ENCODE measurements at places on chromosomes 12 and 14. TPM values are rescaled to one million over a fixed set of nuclear protein-coding genes. Genes with fewer than 3 reads are reported as not detected.

DNA sequence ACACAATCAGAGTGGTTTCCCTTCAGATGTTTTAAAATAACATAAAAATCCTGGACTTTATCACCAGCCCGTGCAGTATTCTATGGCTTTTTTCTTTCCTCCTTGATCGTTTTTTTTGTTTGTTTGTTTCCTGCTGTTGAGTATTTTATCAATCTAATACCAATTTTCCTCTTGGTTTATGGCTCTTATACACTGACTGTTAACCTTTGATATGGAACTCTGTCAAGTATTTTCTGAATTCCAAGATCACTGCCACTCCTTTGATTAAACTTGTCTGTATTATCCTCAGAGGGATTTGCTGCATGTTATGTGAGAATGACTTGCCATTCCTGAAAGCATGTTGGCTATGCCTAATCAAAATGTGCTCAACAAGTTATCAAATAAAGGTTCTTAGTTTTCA is 88.4 kb downstream of the PELI2 start:
- no peaks in the 10 kb centered on the region for H3K4me1 ChIP-seq
- peaks cover 71% of the 10 kb centered on the region for H3K27me3 ChIP-seq
- H3K36me3 ChIP-seq = no peaks in the 10 kb centered on the region
- no peak overlapping the region for H3K27ac ChIP-seq

DNA sequence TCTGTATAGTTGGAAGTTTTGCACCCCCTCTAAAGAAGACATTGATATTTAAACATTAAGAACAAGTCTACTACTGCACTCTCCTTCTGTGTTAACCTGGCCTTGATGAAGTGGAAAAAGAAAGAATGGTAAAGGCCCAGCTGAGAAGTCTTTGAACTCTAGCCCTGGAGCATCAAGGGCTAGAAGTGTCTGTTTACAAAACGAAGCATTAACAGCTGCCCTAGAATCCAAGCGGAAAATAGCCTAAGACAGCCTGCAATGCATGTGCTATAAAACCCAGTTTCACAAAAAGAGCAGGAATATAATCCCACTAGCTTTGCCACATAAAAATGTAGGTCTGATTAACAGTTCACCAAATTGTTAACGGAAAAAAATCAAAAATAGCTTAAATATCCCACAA is 60.5 kb downstream of the NUMB start:
- H3K4me3 ChIP-seq = no peak overlapping the region
- no peak overlapping the region for H3K27ac ChIP-seq
- H3K4me1 ChIP-seq = peaks cover 5% of the 10 kb centered on the region
- H3K27me3 ChIP-seq = no peaks in the 10 kb centered on the region

GRCh38 chr12:31724557-31724956 is 4.3 kb downstream of the AMN1 start:
- no peak overlapping the region for H3K4me3 ChIP-seq
- H3K4me1 ChIP-seq = peaks cover 8% of the 10 kb centered on the region
- no peak overlapping the region for H3K27ac ChIP-seq

DNA sequence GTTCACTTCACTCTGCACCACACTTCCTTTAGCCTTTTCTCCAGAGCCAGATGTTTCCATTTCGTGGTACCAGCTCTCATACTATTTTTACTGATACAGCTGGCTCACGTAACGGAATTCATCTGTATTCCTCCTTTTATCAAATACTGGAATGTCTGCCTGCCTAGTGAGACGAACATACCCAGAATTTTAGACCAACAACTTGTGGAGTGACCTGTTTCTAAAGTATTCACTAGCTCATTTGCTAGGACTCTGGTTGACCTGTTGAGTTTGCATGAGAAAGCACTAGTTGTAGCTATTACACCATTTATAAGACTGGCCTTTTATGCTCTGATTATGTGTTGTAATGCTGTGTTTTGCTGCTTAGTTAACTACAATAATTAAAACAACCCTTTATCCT is 22.6 kb downstream of the KCNA5 start:
- no peak overlapping the region for H3K4me3 ChIP-seq
- DNase-seq = no peak
- no peak overlapping the region for H3K27ac ChIP-seq
- no peaks in the 10 kb centered on the region for H3K27me3 ChIP-seq
- no peaks in the 10 kb centered on the region for H3K36me3 ChIP-seq

DNA sequence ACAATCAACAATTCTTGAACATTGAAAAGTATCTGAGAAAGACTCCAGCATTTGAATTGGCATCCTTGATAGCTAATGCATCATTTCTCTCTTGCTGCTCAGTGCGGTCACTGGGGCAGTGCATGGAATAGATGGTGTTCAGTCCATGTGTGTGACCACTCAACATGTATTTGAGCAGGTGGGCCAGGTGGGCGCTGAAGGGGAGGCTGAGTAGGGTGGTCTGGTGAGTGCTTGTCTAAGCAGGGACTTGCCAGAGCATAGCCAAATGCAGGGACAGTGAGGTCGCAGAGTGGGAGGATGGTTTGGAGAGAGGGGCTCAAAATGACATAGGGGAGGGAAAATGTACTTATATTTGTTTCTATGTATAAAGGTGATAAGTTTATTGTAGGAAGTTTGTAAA is 409.0 kb downstream of the TMEM121 start:
- no peaks in the 10 kb centered on the region for H3K36me3 ChIP-seq
- DNase-seq = no peak
- no peak overlapping the region for H3K4me3 ChIP-seq
- H3K27ac ChIP-seq = no peak overlapping the region
- H3K27me3 ChIP-seq = no peaks in the 10 kb centered on the region
- no peaks in the 10 kb centered on the region for H3K4me1 ChIP-seq

DNA sequence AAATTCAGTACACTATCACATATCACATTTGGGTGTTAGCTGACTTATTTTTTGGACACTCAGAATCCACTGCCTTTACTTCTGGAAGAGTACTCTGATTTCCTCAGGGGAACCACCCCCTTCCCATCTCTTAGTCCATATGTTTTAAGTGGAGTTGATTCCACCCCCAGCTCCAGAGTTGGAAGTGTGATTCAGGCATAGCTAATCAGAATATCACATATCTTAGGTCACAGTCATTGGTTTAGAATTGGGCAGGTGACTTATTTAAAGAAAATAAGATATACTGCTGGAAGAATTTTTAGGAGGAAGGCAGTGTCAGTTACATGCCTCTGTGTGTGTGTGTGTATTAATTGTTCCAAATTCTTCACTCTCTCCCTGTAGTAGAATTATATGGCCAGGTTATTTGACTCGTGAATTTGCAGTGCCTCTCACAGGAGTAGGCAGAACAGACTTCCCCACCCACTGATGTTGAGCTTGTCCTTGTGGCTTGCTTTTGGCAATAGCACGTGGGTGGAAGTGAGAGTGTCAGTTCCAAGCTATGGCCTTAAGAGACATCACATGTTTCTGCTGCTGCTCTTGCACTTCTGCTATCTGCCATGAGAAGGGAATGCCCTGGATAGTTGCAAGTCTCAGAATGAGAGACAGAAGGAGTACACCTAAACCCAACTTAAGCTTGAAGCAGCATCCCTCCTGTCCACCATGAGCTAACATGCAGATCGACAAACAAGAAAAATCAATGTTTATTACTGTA is 6.4 kb upstream of the GAS2L3 start:
- H3K27ac ChIP-seq = no peak overlapping the region
- no peaks in the 10 kb centered on the region for H3K36me3 ChIP-seq
- H3K27me3 ChIP-seq = peaks cover 18% of the 10 kb centered on the region
- no peak overlapping the region for H3K4me3 ChIP-seq
- no peaks in the 10 kb centered on the region for H3K4me1 ChIP-seq

DNA sequence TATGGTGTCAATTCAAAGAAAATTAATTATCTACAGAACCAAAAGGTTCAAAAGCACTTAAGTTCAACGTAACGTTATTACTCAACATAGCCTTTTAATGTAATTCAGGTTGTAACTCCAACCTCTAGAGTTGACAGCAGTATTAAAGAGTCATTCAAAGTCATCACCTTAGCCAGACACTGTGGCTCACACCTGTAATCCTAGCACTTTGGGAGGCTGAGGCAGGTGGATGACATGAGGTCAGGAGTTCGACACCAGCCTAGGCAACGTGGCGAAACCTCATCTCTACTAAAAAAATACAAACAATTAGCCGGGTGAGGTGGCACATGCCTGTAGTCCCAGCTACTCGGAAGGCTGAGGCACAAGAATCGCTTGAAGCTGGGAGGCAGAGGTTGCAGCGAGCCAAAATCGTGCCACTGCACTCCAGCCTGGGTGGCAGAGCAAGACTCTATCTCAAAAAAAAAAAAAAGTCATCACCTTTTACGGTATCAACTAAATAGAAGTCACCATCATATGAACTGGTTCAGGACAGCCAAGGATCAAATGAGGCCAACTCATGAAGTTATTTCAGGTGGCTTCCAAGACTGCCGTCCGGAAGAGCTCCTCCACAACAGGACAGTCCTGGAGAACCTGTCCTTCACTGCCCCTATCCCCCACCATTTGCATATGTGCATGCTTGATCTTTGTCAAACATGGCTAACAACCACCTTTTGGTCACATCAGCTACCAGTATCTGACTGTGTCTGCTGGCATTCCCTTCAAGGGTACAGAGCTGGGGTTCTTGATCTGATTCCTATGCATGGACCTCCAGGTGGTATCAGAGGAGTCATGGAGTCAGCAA is 4.2 kb downstream of the PPTC7 start:
- H3K4me3 ChIP-seq = no peak overlapping the region
- H3K27ac ChIP-seq = no peak overlapping the region
- no peaks in the 10 kb centered on the region for H3K27me3 ChIP-seq
- DNase-seq = no peak
- no peaks in the 10 kb centered on the region for H3K36me3 ChIP-seq

- no peak for DNase-seq
- H3K4me3 ChIP-seq = no peak overlapping the region
- no peaks in the 10 kb centered on the region for H3K27me3 ChIP-seq
- H3K36me3 ChIP-seq = no peaks in the 10 kb centered on the region
- no peak overlapping the region for H3K27ac ChIP-seq
Measured at GRCh38 chr12:77995436-77996167, 164.9 kb downstream of the NAV3 start.

The TMPRSS12 gene
- not detected for total RNA-seq
